Astrocyte (in vitro differentiated cells and primary cell): ENCODE measurements at places on chromosomes 1 and 21. TPM values are rescaled to one million over a fixed set of nuclear protein-coding genes. Genes with fewer than 3 reads are reported as not detected.
A peak's percentile ranks its signal among the peaks of the same experiment; 100 is the strongest.

The MXRA8 gene
- total RNA-seq = 112 and 139 TPM in 2 replicates

GRCh38 chr1:55632058-55632457, 416.9 kb upstream of the USP24 start:
- DNase-seq = peak; percentile 71

- DNase-seq = peak; percentile 43
Measured at GRCh38 chr1:99292886-99293285, 28.6 kb downstream of the PLPPR4 start.

DNA sequence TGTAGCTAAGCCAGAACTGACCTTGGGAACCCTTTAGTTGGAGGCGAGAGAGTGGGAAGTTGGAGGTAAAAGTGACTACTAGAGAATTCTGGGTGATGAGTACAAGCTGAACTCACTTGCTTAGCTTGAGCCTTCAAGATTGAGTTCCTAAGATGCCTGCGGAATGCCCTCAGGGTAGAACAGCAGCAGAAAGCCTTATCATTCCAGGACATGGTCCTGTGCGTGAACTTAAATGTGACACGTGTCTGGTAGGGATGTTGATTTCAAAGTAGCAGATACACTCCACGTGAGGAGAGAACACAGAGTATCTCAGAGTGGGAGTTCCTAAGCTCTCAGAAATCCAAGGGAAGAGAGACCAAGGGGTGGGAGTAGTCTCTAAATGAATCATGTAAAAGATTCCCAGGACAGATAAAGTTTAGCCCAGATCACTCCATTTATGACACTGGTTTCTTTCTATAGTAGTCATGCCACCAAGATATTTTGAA, 60.1 kb downstream of the KCNK1 start:
- DNase-seq = no peak

DNA sequence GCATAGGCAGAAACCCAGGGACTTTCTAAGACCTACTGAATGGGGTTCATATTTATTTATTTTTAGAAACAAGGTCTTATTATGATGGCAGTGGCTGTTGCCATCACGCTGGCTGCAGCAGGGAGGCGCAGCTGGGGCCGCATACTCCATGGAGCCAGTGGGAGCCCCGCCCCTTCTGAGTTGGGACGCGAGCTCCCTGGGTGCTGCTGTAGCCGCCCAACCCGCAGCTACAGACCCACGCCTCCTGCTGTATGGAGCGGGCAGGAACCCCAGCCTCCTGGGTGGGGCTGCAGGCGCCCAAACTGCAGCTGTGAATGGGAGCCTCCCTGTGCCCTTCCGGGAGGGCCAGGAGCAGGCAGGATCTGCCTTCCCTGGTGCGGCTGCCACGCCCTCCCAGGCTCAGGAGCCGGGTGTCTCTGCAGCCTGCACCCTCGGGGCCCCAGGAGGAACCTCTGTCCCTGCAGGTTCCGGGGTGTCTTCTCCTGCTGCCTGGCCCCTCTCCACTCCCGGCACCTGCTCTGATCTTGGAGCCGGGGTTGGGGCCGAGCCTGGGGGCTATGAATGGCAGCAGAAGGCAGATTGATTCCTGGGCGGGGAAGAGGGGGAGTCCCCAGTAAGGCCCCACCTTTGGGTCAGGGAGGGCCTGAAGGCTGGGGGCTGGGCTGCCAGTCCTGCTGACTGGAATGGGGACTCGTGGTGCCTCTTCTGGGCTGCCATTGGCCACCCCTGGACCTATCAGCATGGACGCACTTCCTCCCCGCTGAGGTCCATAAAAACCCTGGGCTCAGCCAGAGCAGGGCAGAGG, 66.5 kb upstream of the LRRN2 start:
- DNase-seq = no peak

GRCh38 chr1:189960769-189961168, 516.9 kb downstream of the BRINP3 start:
- no peak for DNase-seq

The TMIGD3 gene
- total RNA-seq = not detected in 2 replicates

The GLIS1 gene
- total RNA-seq = 0.07 TPM in 1 of 2 replicates, not detected in the other

GRCh38 chr1:59544615-59545293, 247.9 kb downstream of the FGGY start:
- DNase-seq = no peak

The KRTAP10-3 gene
- total RNA-seq = not detected in 2 replicates

GRCh38 chr1:207810606-207811295, 58.9 kb downstream of the CD46 start:
- no peak for DNase-seq

DNA sequence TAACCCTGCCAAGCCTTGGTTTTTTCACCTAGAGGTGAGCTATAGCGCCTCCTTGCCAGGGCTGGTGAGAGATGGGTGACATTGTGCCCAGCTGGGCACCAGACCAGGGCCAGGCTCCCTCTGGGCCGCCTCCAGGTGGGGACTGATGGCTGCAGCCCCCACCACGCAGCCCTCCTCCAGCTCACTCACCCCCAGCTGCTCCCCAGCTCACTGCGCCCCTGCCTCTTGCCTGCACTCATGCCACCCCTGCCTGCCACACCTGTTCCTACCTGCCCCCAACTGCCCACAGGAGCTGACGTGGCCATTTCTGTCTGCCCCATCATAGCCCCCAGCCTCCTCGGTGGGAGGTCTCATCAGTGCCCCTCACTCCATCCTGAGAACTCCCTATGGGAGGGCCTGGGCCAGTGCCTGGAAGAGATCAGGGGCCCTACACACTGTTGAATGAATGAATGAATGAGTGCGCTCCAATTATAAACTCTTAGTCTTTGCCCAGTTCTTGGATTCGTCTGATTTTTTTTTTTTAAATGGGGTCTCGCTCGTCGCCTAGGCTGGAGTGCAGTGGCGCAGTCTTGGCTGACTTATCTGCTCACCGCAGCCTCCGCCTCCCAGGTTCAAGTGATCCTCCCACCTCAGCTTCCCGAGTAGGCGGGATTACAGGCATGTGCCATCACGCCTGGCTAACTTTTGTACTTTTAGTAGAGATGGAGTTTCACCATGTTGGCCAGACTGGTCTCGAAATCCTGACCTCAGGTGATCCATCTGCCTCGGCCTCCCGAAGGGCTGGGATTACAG, 26.4 kb upstream of the VPS13D start:
- DNase-seq = no peak

GRCh38 chr21:39434950-39435349, 10.6 kb downstream of the LCA5L start:
- DNase-seq = no peak

DNA sequence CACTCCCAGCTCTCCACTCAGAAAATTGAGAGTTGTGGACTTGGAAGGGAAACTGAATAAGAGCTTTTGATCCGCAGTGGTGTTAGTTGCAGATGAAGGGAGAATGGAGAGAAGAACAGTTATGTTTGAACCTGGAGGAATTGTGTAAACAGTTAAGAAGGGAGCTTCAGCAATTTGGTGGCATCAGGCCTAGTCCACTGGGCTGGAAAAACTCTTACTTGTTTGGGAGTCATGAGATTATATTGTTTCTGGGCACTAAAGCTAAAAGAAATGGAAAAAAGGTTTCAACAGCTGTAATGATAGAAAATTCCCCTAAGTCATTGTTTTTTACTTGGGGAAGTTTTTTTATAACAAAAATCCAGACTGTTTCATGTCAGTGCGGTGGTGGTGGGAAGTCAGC, 256.1 kb upstream of the C1orf87 start:
- no peak for DNase-seq

GRCh38 chr1:6059866-6060265, 14.2 kb downstream of the KCNAB2 start:
- no peak for DNase-seq

The CCDC27 gene
- not detected in 2 replicates for total RNA-seq

- no peak for DNase-seq
Measured at GRCh38 chr1:61013189-61013945, 69.0 kb upstream of the NFIA start.

The NUDT17 gene
- total RNA-seq = 2.6 and 3.3 TPM in 2 replicates

The PERM1 gene
- 0.20 TPM in 1 of 2 replicates, not detected in the other for total RNA-seq

DNA sequence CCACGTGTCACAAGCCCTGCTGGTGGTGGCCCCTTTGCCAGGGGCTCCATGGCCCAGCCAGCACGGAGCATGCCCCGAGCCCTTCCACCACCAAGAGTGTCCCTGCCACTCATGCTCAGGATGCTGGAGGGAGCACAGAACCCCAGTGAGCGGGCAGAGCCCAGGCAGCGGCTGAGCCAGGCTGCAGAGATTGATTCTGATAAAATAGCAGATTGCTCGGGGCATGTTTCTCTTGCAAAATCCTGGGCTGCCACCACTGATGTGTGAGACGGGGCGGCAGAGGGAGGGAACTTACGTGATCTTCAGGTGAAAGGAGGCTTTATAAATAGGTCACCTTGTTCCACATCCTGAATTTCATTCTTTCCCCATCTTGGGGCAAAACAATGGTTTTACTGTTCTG, 53.2 kb downstream of the SPSB1 start:
- no peak for DNase-seq

DNA sequence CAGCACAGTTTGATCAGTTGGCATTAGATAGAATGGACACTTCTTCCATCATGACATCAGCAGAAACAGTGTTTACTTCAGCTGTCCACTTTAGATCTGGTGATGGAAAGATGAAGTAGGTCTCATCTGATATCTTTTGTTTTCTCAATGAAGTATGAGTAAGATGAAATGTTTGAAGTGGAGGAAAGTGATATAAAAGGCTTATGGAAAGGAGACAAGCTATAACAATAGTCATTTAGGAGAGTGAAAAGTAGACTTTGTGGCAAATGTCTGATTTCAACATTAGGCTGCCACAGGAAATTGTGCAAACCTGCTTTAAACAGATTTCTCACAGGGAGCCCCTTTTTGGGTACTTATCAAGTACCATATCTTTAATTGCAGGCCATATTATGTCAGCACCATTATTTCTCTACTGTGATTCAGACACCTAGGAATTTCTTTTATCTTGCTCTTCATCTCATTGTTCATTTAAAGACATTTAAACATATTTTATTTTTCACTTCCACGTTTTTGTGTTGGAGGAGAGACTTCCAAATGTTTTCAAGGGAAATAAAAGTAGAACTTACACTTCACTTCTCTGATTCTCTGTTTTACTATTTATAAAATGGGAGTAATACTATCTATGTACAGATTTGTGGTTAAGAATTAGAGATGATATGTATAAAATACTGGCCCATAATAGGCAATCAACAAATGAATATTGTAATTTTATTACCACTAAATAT, 18.1 kb downstream of the PDC start:
- peak; percentile 89 for DNase-seq

The LIPI gene
- total RNA-seq = not detected in 2 replicates

- no peak for DNase-seq
Measured at GRCh38 chr21:31145274-31145673, 107.0 kb upstream of the KRTAP19-8 start.

The ADCY10 gene
- 0.07 and 0.27 TPM in 2 replicates for total RNA-seq

DNA sequence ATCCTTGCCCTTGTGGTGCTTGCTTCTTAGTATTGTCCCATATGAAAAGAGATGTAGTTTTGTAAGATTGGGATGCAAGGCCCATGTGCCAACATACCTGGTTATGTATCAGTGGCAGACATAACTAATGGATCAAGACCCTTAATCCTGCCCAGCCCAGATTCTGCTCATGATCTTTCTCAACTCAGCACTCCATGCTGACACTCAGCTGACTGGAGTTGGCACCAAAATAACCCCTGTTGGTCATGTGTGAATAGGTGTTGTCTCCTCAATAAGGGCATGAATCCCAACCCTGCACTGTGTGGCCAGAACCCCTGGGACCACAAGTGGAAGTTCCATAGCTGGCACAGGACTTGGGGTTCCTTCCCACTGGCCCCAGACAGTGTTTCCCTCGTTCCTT, 13.9 kb upstream of the CNR2 start:
- DNase-seq = no peak

DNA sequence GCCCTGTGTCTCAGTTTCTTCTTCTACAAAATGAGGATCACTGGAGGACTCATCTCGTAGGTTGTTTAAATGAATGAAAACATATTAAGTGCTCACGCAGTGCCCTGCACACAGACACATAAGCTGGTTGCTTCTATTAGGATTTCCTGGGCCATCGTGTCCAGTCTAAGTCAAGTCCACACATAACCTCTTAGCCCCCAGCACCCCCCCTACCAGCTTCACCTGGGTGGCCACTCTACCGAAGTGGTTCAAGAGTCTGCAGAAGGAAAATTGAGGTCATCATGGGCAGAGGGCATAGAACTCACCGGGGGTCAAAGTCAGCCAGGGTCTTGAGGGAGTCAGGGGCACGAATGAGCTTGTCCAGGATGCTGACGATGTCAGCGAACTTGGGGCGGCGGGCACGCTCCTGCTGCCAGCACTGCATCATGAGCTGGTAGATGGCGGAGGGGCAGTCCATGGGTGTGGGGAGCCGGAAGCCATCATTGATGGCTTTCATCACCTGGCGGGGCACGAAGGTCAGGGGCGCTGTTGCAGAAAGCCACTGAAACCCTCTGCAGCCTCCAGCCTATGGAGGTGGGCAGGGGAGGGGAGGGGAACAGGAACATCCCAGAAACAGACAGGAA, 25.8 kb downstream of the EPHA2 start:
- DNase-seq = no peak

The LCE1B gene
- total RNA-seq = not detected in 2 replicates

- DNase-seq = no peak
Measured at GRCh38 chr1:201157949-201158348, 3.7 kb upstream of the TMEM9 start.

- peak; percentile 74 for DNase-seq
Measured at GRCh38 chr1:70072231-70072751, 133.1 kb downstream of the LRRC40 start.

DNA sequence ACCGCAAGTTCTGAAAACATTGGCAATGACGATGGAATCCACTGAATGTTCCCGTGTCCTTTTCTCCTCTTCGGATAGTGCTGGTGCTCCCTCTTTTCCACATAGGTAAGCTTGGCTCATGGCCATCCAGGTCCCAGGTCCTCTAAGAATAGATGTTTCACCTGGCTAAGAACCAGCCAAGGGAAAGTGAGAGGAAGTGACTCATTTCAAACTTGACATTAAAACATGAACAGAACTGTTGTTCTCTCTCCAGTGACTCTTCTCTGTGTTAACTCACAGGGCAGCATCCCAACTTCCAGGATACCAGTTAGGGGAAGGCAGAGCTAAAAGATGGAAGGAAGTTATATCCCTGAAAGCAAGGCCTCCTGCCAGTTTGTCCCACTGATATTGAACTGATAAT, 493.8 kb upstream of the CHRM3 start:
- DNase-seq = peak; percentile 47
